ENCODE measurements at places on chromosomes 5 and 9.

GRCh38 chr5:127072861-127073846 lies at the start of gene C5orf63:
Gene C5orf63, minus strand, starts transcription at chr5:127073502. Its CDS starts 14,507 bp downstream, at chr5:127058995.
- peak; percentile 79 for DNase-seq

- DNase-seq, result no peak
Measured at GRCh38 chr9:89412541-89412940, 85.4 kb downstream of the SEMA4D start.

- DNase-seq, result no peak
Measured at GRCh38 chr5:15499528-15500324, at the start of gene FBXL7. Gene FBXL7, plus strand, starts transcription at chr5:15500180.

DNA sequence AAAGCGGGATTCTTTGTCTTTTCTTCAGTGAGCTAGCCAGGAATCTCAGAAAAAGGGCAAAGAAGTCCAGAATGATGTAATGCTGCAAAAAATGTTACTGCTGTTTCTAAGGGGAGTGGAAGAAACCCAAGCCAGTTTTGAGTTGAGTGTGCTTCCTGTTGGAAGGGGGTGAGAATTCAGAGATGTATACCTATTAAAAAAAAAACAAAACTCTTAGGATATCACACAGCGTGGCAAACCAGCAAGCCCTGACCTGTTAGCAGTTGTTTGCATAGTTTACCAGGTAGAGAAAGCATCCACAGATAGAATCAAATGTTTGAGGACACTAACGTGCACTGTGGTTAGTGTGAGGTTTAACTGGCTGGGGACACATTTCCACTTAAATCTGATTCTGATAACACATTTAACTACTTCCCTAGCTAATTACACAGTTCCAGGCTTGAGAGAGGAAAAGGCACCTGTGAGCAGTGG lies 11.4 kb downstream of the BASP1 start:
- no peak for DNase-seq

GRCh38 chr9:106019702-106020101 lies 325.4 kb downstream of the TMEM38B start:
- no peak for DNase-seq

DNA sequence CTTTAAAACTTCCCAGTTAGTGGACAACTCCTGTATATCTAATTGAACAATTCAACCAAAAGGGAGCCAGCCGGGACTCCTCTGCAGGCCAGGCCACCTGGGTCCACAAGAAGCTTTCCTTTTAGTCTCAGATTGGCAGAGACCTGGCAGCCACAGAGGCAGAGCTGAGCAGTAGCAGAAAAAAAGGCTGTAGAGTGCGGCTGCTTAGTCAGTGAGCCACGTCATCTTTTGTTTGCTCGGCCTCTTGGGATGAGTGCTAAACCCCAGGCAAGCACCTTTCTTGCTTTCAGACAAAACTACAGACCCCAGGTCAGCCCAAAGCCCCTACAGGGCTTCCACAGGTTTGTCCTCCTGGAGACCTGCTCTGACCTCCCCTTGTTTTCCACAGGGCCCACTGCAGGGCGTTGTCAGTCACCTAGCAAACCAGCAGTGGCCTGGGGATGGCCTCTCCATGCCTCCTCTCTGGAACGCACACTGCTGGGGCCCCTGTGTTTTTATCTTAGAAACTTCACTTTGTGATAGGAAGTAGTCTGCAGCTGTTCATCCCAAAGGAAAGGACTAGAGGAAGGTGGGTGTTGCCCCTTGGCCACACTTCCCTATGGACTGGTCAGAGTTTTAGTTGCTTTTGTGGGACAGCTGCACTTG lies 49.9 kb downstream of the SHB start:
- DNase-seq, result no peak

DNA sequence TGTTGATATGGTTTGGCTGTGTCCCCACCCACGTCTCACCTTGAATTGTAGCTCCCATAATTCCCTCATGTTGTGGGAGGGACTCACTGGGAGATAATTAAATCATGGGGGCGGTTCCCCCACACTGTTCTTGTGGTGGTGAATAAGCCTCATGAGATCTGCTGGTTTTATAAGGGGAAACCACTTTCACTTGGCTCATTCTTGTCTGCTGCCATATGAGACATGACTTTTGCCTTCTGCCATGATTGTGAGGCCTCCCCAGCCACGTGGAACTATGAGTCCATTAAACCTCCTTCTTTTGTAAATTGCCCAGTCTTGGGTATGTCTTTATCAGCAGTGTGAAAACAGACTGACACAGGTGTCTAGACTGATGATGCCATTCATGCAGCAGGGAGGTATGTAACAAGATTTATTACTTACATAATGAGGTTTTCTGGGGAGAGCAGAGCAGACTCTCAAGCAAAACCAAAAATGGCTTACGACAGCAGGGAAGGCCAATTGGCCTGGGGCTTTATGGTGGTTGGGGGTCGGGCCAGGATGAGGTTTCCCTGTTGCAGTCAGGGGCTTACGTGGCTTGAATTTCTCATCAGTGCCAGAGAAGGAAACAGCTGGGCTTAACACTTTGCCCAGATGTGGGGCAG lies 9.5 kb upstream of the COMMD10 start:
- DNase-seq, result no peak

DNA sequence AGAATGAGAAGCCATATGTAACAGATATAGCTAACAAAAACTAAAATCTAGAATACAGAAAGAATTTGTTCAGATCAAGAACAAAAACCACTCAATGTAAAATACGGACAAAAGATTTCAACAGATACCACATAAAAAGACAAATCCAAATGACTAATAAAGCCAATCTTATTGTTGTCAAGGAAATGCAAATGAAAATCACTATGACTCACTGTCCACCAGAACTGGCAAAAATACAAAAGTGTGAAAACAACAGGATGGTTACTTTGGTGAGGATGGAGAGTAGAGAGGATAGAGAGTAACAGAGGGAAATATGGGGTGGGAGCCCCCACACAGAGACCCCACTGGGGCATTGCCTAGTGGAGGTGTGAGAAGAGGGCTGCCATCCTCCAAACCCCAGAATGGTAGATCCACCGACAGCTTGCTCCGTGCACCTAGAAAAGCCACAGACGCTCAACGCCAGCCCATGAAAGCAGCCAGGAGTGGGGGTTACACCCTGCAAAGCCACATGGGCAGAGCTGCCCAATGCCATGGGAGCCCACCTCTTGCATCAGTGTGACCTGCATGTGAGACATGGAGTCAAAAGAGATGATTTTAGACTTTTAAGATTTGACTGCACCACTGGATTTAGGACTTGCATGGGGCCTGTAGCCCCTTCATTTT lies 15.2 kb upstream of the RHOBTB3 start:
- no peak for DNase-seq

GRCh38 chr9:111610149-111610548 lies 10.7 kb upstream of the PTGR1 start:
- no peak for DNase-seq

GRCh38 chr5:133925866-133926488 lies 42.4 kb downstream of the C5orf15 start:
- DNase-seq, result no peak

DNA sequence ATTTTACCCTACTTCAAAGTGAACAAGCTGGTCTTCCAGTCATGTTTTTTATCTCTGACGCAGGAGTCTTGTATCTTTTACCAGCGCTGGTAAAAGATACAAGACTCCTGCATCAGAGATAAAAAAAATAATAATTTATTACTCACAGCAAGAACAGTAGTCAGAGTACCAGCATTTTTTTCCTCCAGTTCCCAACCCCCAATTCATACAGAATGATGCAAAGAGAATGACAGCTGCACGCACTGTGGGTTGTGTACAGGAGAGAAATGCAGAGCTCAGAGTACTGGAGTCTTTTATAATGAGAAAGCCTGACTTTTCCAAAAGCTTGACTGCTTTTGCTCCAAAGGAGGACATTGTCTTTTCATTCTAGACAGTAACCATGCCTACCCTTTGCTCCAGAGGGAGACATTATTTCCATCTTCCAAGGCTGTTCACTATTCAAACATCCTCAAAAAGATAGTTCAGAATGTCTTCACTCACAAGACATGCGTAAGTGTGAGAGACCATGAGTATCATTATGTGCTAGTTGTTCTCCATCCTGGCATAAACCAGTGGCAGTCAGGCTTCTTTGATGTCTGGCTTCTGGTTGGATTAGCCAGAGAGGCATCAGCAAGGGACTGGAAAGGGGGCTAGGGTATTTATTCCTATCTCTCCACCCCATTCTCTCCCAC lies 14.3 kb upstream of the RANBP6 start:
- no peak for DNase-seq

- no peak for DNase-seq
Measured at GRCh38 chr5:135359374-135360165, 39.5 kb downstream of the MACROH2A1 start.

DNA sequence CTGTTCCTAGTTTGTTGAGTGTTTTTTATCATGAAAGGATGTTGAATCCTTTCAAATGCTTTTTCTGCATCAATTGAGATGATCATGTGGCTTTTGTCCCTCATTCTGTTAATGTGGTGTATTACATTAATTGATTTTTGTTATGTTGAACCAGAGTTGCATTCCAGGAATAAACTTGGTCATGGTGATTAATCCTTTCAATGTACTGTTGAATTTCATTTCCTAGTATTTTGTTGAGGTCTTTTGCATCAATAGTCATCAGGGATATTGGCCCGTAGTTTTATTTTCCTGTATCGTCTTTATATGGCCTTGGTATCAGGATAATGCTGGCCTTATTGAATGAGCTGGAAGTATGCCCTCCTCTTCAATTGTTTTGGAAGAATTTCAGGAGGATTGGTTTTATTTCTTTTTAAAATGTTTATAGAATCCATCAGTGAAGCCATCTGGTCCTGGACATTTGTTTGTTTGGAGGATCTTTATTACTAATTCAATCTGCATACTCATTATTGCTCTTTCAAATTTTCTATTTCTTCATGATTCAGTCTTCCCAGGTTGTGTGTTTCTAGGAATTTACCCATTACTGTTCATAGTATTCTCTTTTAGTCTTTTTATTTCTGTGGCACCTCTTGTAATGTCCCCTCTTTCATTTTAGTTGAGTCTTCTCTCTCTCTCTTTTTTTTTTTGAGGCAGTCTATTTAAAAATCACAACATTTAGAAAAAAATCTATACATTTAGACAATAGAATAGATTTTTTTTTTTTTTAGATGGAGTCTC lies 32.1 kb downstream of the FGD3 start:
- no peak for DNase-seq

DNA sequence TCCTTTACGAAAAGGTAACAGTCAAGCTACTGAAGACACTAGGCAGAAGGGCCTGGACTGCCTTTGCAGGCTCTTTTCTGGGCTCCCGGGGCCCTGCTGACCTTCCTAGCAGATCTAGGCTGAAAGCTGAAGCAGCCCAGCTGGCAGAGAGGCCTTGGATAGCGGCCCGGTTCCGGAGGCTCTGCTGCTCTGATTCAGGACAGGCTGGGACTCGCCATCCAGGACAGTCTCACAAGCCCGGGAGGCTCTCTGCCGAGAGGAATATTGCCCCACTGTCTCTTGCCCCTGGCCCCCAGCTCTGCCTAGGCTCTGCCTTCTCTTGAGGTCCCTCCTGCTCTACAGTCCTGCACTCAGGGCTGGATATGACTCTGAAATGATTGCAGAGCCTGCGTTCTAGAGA lies 67.8 kb downstream of the PSD2 start:
- DNase-seq, result no peak

- no peak for DNase-seq
Measured at GRCh38 chr9:134960701-134961181, 43.0 kb upstream of the FCN1 start.

DNA sequence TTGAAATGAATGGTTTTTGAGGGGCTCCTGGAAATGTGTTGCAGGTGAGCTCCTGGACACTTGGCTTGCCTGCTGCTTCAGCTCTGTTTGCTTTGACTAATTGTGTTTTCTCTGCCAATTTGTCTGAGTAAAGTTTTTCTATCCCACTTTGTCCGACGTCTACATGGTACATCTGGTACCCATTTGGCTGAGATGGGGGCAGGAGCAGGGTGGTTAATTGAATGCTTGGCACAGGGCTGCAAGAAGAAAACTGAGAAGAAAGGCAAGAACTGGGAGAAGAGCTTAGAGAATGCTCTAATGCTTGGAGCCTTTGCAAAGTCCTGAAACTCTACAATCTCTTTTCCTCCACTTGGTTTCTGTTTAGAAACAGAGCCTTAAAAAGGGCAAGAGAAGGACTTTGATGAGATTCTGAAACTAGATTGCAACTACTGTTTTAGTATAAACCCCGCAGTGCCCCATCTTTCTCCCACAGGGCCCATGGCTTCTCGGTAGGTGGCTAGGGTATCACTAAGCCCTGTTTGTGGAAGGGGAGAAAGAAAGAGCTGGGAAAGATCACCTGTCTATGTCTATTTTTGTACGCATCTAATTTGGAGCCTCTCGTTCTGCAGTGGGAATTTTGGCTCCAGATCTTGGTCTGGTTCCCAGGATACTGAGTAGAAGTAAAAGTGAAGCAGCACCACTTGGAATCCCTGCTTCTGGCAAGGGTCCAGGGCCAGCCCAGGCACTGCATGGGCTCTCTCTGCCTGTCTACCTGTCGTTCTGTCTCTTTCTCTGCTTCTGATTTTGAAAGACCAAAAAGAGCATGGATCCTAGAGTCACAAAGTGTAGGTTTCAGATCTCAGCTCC lies 214.4 kb downstream of the SEMA6A start:
- DNase-seq, result no peak

- DNase-seq, result no peak
Measured at GRCh38 chr9:35716230-35716629, 15.8 kb downstream of the TLN1 start.

- DNase-seq, result no peak
Measured at GRCh38 chr9:17082343-17083064, 52.3 kb upstream of the CNTLN start.

DNA sequence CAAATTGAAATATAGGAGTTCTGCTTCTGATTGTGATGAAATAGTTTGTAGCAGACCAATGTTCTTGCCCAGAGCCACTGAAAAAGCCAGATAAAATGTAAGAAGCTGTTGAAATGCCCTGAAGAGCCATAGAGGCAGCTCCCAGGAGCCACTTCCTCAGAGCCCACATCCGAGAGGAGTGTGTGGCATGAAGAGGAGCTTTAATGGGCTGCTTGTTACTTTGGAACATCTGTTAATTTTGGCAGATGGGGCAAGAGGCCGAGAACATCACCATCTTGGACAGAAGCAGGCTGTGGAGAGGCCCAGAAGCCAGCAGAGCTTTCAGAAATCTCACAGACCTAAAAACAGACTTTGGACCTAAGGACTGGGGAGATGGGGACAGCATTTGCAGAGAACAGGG lies 370.8 kb downstream of the GADD45G start:
- DNase-seq, result no peak

- no peak for DNase-seq
Measured at GRCh38 chr5:92460505-92460904, 1077.4 kb upstream of the ARRDC3 start.

DNA sequence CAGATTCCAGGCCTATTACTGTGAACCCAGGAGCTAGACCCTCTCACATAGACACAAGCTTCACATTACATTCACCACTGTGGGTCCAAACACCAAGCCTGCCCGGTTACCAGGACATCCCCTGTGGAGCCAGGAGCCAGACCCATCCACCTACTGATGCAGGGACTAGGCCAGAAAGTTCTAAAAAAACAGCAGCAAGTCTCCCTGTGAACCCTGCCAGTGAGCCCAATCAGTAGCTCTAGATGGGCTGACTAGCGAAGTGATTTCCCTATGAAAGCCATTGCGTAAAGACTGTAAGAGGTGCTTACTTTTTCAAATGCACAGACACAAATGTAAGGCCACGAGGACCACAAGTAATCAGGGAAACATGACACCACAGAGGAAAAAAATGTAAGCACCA lies 352.3 kb downstream of the TMEM161B start:
- DNase-seq, result no peak
